ENCODE measurements at places on chromosomes 7 and 10.

GRCh38 chr7:158470336-158470735, 117.3 kb downstream of the PTPRN2 start:
- no peak for DNase-seq

GRCh38 chr10:60399328-60399727, 9.7 kb upstream of the ANK3 start:
- DNase-seq: no peak

- DNase-seq: peak; percentile 53
Measured at GRCh38 chr10:134247-135131, 766 bp upstream of the ZMYND11 start.

GRCh38 chr7:140212100-140212881, 35.5 kb upstream of the KDM7A start:
- DNase-seq: no peak

DNA sequence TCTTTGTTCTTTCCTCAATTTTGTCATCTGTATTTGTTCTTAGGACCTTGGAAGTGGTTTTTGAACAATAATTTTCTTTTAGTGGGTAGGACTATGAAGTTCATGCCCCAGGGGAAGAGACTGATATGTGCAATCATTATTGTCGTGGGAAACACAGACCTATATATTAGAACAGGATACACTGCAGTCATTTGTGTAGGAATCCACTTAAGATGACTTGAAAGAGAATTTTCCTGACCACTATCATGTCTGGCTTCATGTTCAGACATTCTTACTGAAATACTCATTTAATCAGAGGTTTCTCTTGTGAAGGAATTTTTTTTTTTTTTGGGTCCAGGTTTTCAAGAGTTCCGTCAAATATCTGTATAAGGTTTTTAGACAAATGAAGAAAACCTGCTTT, 163.6 kb downstream of the SUGCT start:
- no peak for DNase-seq

DNA sequence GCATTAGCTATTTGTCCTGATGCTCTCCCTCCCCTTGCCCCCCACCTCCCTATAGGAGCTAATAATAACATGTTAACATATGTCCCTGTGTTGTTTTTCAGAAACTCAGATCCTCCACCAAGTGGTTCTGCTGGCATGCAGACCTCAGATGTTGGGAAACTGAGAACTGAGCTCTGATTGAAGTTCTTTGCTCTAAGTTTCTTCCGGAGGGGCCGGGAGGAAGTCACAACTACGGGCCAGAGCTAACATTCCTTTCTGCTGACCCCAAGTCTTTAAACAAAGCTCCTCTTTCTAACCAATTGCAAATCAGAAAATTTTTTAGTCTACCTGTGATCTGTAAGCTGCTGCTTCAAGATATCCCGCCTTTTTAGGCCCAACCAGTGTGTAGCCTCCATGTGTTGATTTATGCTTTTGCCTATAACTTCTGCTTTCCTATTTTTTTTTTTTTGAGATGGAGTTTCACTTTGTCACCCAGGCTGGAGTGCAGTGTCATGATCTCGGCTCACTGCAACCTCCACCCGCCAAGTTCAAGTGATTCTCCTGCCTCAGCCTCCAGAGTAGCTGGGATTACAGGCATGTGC, 66.6 kb downstream of the LYZL1 start:
- no peak for DNase-seq

DNA sequence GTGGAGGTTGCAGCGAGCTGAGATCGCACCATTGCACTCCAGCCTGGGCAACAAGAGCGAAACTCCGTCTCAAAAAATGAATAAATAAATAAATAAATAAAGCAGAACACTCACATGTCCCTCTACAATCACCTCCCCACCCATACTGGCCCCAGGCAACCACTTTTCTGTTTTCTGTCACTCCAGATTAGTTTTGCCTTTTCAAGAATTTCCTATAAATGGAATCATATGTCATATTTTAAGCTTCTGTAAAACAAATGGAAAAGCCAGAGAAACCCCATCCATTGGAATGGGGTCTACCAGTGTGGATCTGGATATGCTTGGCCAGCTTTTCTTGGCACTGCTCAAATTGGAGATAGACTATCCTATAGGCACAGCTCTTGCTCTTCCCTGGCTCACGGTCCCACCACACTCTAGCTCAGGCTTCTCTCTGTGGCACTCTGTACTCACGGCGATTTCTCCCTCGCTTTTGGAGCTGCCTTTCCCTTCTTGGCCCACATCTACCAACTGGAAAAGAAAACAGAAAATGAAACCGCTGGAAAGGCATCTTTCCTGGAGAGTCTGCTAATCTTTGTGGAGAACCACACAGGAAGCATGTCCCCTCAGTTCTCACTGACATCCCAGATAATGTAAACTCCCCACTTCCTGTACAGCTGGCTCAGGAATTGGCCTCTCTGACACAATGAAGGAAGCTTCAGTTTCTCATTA, 210.1 kb downstream of the JCAD start:
- DNase-seq: peak; percentile 10
